IMR-90 (cell line): ENCODE measurements at places on chromosomes 7 and 10.

GRCh38 chr10:3514691-3515090 is 270.3 kb downstream of the KLF6 start:
- H3K4me3 ChIP-seq: no peak overlapping the region
- no peaks in the 10 kb centered on the region for H3K4me1 ChIP-seq
- DNase-seq: no peak
- no peaks in the 10 kb centered on the region for H3K36me3 ChIP-seq
- H3K27me3 ChIP-seq: no peaks in the 10 kb centered on the region; the same call in 1 of the 2 replicates

GRCh38 chr10:31908157-31908556 is 20.5 kb downstream of the ARHGAP12 start:
- H3K4me3 ChIP-seq: no peak overlapping the region
- DNase-seq: no peak
- H3K27ac ChIP-seq: no peak overlapping the region
- H3K36me3 ChIP-seq: peaks cover 5% of the 10 kb centered on the region

- no peaks in the 10 kb centered on the region for H3K36me3 ChIP-seq
- no peak overlapping the region for H3K4me3 ChIP-seq
- H3K4me1 ChIP-seq: no peaks in the 10 kb centered on the region
- no peak for DNase-seq
- no peaks in the 10 kb centered on the region for H3K27me3 ChIP-seq
Measured at GRCh38 chr7:82255706-82256105, 187.9 kb downstream of the CACNA2D1 start.

DNA sequence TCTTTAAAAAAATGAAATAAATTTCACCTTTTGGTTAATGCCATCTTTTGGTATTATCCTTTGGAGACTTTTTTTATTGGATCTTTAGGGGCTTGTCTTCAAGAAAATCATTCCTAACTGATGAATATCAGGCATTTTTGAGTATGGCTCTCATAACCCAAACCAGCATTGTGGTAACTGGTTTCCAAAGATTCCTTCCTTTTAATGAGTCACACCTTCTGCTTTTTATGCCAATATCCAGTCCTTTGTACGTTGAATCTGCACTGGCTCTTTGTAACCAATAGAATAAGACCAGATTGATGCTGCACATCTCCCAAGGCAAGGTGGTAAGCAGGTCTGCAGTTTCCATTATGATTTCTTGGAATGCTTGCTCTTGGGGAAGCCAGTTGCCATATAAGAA is 89.1 kb downstream of the GPR158 start:
- no peak overlapping the region for H3K27ac ChIP-seq
- no peaks in the 10 kb centered on the region for H3K36me3 ChIP-seq
- H3K4me1 ChIP-seq: no peaks in the 10 kb centered on the region
- no peak overlapping the region for H3K4me3 ChIP-seq

- DNase-seq: no peak
- no peaks in the 10 kb centered on the region for H3K36me3 ChIP-seq
- no peaks in the 10 kb centered on the region for H3K4me1 ChIP-seq
Measured at GRCh38 chr10:48835781-48836180, 103.9 kb downstream of the LRRC18 start.

DNA sequence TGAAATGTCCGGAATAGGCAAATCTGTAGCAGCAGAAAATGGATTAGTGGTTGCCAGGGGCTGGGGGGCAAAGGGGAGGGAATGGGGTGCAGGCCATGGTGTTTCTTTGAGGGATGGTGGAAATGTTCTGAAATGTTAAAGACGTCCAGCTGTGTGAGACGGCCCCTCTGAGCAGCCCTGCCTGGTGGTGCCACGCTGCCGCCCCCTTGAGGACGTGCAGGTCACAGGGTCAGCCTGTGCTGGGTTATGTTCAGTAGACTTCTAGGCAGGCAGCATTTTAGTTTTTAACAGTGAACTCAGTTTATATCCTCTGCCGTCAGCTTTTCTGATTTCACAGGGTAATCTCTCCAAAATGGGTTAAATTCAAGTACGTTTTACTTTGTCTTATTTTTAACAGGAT is 9.4 kb downstream of the NUB1 start:
- H3K27ac ChIP-seq: no peak overlapping the region
- H3K27me3 ChIP-seq: no peaks in the 10 kb centered on the region
- no peaks in the 10 kb centered on the region for H3K4me1 ChIP-seq
- peaks cover 54% of the 10 kb centered on the region for H3K36me3 ChIP-seq
- no peak overlapping the region for H3K4me3 ChIP-seq
- DNase-seq: no peak

DNA sequence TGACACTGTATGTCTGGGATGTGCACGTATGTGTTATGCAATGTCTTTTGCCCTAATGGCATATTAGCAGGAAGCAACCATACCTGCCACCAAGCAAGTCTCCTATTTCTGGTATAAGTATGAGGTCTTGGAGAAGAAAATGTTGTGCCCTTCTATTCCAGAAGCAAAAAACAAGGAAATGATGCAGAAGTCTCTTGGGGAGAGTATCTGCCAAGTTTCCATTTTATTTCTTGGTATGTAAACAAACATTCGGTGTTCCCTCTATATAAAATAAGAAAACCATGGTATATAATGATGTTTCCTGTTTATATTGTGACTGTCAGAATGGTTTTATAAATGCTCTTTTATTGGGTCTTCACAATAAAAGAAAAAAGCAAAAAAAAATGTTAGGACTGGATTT is 19.3 kb upstream of the MYO3A start:
- no peaks in the 10 kb centered on the region for H3K36me3 ChIP-seq
- H3K27me3 ChIP-seq: no peaks in the 10 kb centered on the region
- H3K4me1 ChIP-seq: no peaks in the 10 kb centered on the region

DNA sequence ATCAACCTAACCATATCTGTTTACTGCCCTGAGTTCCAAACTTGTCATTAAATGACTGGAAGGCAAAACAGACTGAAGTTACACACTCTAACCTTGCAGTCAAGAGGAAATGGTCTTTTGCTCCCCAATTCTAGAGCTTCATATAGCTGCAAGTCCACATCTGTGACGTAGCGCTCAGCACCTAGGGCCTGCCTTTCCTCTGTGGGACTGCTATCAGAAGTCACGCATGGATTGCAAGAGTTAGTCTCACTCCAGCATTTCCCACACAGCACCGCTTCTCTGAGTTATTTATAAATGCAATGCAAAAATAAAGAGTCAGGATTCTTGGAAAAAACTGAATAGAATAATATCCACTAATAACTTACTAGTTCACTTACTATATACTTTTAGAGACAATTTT is 96.9 kb downstream of the ELMO1 start:
- H3K36me3 ChIP-seq: no peaks in the 10 kb centered on the region
- H3K27me3 ChIP-seq: no peaks in the 10 kb centered on the region
- DNase-seq: no peak
- H3K4me3 ChIP-seq: no peak overlapping the region
- no peak overlapping the region for H3K27ac ChIP-seq

- no peak overlapping the region for H3K27ac ChIP-seq
- DNase-seq: no peak
- no peak overlapping the region for H3K4me3 ChIP-seq
- H3K4me1 ChIP-seq: no peaks in the 10 kb centered on the region
- no peaks in the 10 kb centered on the region for H3K36me3 ChIP-seq
Measured at GRCh38 chr7:48875045-48875916, 49.1 kb upstream of the CDC14C start.

GRCh38 chr10:28177944-28178637 is 124.8 kb downstream of the MPP7 start:
- H3K36me3 ChIP-seq: no peaks in the 10 kb centered on the region
- H3K4me3 ChIP-seq: no peak overlapping the region; the same call in 1 of the 2 replicates
- no peaks in the 10 kb centered on the region for H3K27me3 ChIP-seq
- DNase-seq: peak; percentile 40

- H3K4me1 ChIP-seq: peaks cover 2% of the 10 kb centered on the region; the same call in 1 of the 2 replicates
- H3K27me3 ChIP-seq: no peaks in the 10 kb centered on the region
- H3K27ac ChIP-seq: no peak overlapping the region
- no peaks in the 10 kb centered on the region for H3K36me3 ChIP-seq
- no peak for DNase-seq
Measured at GRCh38 chr10:45589868-45590267, 82.7 kb downstream of the ZFAND4 start.

DNA sequence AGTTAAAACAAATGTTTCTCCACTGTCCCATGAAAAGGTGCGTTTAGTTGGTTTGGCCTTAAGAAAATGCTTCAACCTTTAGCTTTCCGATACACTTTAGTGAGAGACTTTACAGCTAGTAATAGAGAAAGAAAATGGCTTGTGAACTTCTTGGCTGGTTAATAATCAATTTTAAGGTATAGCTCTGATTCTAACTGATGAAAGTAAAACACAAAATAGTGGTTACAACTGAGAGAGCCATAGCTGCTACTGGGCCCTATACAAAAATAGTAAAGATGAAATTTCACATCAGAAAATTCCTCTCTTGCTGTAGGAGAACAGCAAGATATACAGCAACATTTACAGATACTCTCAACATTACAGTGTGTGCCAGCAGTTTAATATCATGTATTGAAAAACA is 371.4 kb downstream of the PHTF2 start:
- no peaks in the 10 kb centered on the region for H3K4me1 ChIP-seq
- no peak for DNase-seq
- no peaks in the 10 kb centered on the region for H3K36me3 ChIP-seq
- no peak overlapping the region for H3K4me3 ChIP-seq
